ENCODE measurements at places on chromosomes 5 and 9. TPM values are rescaled to one million over a fixed set of nuclear protein-coding genes. Genes with fewer than 3 reads are reported as not detected.

The RFESD gene
- 1.7 TPM for total RNA-seq

The FOXD4L4 gene
- total RNA-seq = not detected

- H3K4me1 ChIP-seq = peaks cover 48% of the 10 kb centered on the region
- H3K36me3 ChIP-seq = peaks cover 14% of the 10 kb centered on the region
- H3K27me3 ChIP-seq = no peaks in the 10 kb centered on the region
Observed at GRCh38 chr9:133717113-133718031, 20.8 kb downstream of the SARDH start.

DNA sequence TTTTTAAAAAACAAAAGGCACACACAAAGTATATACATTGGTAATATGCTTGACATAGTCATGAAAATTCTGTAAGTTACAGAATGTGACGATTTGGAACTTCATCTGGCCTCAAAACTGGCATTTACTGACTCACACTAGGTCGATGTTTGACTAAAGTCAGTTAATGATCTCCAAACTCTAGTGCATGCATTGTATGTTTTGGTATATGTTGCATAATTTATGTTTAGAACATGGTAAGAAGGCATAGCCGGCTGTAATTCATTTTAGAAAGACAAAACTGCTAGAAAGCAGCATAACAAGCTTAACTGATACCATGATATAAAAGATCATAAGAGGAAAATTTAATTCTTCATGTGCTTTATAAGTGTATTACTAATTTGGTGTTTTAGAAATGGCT is 58.6 kb upstream of the RICTOR start:
- no peak overlapping the region for H3K27ac ChIP-seq
- DNase-seq = no peak
- H3K4me1 ChIP-seq = no peaks in the 10 kb centered on the region
- H3K36me3 ChIP-seq = no peaks in the 10 kb centered on the region
- no peak overlapping the region for H3K4me3 ChIP-seq

The SLC26A2 gene
- 24.5 TPM for total RNA-seq

The ANKRD55 gene
- total RNA-seq = not detected
